T-helper 2 cell (primary cell): ENCODE measurements at places on chromosomes 4 and X.

DNA sequence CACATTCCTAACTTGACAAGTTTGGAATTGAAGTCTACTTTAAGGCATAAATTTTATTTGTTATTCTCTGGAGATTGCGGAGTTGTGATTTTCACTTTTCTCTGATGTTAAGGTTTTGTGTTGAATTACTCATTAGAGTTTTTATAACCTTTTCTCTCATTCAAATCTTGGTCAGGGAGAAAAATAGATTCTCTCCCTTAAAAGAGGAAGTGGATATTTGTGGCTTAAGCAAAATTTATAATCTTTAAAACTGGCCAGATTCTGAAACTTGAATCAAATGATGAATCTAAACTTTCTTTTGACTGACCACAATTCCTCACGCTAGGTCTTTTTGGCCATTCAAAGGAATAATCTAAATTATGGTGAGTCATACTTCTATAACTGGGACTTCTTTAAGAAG lies 361.4 kb downstream of the TEX13C start:
- no peak for DNase-seq

GRCh38 chrX:110216027-110216426 lies 101.9 kb downstream of the AMMECR1 start:
- DNase-seq: no peak

DNA sequence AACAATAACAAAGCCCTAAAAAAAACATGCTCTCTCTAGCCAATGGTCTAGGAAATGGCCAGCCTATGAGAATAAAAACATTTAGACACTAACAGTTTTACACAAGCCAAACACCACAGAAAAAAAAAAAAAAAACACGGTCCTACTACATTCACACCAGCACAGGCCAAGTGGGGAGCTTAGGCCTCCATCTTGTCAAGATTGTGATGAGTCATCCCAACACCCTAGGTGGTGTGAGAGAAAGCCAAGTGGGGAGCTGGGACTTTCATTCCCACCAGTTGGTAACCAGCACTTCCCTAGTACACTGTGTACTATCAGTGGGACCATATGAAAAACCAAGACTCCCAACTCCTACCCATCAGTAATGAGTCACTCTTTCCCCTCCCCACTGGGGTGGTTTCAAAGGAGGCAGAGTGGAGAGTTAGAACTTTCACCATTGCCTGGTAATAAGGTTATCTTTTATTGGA lies 95.6 kb downstream of the ADAMTS3 start:
- DNase-seq: no peak

DNA sequence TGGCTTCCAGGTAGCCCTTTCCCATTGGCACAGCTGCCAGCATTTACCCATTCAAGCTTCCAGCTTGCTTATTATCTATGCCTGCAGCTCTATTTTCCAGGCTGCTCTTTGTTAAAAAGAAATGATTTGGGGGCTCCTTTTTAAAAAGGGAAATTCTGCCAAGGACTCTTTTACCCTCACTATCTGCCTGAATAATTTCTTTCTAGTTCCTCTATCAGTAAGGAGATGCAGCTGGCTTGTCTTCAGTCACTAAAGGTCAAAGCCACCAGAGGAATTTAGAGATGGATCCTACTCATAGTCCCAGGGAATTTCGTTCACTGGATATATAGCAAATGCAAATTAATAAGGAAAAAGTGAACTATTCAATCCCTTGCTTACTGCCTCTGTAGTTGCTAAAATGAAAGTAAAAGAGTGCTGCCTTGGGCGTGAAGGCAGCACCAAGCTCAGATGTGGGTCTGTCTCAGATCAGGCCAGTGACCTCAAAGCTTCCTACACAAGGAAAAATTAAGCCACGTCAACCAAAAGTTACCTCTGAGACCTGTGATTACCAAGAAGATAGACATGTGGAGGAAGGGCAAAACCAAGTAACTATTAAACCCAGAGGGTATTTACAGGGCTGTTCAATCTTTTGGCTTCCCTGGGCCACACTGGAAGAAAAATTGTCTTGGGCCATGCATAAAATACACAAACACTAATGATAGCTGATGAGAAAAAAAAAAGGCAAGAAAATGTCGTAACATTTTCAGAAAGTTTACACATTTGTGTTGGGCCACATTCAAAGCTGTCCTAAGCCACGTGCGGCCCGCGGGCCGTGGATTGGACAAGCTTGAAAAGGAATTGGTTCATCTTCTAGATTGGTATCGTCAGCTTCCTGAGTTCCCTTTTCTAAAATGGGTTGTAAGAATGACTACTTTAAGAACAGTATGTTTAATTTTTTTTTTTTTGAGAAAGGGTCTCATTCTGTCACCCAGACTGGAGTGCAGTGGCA lies 5.3 kb downstream of the ARSF start:
- DNase-seq: no peak

DNA sequence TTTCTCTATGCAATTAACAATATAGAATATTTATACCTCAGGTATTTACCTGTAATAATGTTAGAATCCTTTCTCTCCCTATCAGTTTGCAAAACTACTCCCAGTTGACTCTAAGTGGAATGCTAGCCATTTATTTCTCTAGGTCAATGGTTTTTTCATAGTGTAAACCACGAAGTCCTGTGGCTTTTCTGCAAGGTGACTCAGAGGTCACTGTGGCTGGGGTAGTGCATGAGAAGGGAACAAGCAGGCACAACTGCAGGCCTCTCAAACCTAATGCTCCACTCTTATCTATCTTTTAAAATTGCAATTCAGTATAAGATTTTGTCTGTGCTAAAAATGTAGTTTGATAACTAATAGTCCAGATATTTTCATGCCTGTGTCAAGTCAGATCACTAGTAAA lies 159.4 kb downstream of the ANTXR2 start:
- no peak for DNase-seq

DNA sequence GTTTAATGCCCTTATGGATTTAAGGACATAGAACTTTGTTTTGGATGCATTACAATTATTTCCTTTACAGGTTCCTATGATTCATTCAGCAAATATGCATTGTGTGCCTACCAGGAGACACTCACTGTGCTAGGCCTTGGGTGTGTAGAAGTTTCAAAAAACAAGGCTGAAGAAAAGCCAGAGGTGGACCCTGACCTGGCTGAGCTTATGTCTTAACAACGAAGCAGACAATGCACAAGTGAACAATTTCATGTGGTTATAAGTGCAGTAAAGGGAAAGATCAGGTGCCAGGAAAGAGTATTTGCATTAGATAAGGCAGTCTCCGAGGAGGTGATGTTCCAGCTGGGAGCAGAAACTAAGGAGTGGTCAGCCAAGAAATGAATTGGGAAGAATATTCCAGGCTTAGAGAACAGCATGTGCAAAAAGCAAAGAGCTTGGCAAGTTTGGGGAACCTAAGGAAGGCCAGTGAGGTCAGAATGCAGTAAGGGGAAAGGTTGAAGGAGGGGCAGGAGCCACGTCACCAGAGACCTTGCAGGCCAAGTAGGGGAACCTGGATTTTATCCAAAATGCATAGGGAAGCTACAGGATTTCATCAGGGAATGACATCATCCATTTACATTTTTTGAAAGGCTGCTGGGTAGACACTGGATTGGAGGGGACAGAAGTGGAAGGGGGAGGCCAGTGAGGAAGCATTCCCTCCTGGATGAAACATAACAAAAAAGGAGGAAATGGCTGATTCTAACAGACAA lies 193.6 kb downstream of the SOWAHB start:
- no peak for DNase-seq

GRCh38 chr4:115944146-115944905 lies 830.9 kb upstream of the NDST4 start:
- no peak for DNase-seq

GRCh38 chrX:84218726-84219125 lies 30.7 kb upstream of the RPS6KA6 start:
- no peak for DNase-seq

DNA sequence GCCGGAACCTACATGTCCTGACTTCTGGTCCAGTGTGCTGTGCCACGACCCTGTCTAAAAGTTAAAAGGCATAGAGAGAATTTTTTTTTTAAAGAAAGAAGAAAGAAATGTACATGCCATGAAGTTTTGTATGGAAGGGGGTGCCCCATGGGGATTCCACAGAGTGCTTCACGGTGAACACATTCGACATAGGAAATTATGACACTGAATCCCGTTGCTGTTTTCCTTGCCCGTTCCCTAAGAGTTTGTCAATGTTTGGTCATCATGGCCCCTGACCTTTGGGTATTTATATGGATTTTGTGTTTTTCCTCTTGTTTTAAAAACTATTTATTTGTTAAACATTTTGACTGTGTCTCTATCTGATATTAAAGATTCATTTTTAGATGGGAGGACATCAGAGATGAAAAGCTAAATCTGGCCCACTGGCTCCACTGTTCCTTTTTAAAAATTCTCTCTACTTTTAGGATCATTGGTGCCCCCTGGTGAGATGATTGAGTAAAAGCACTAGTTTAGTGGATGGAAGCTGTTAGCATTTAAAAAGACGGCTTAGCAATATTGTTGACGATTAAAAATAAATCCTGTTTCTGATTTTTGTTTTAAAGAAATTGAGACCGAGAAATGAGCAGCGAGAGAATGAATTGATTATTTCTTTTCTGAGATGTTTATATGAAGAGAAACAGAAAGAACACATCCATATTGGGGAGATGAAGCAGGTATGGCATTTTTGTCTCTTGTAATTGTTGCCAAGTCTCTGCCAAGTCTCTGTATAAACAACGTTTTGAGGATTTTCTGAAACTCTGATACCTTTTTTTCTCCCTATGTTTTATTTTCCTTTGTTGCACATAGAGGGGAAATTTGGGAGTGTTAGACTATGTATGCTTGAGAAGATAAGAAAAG lies 75.0 kb downstream of the PTTG2 start:
- DNase-seq: no peak

DNA sequence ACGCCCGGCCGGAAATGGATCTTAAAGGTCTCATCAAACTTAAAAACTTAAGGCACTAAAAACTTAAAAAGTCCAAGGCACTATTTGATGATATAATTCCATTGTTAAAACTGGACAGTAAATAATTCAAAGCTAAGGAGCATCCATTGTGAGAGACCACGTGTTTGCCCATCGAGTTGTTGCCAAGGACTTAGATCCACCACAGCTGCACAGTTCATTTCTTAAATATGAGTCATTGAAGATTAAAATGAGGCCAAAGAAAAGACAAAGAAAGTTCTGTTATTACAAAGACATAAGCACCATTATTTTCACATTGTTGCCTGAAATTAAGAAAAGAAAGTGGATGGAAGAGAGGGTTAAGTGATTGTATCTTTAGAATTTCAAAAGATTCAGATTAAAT lies 411.5 kb upstream of the FTHL17 start:
- DNase-seq: no peak

DNA sequence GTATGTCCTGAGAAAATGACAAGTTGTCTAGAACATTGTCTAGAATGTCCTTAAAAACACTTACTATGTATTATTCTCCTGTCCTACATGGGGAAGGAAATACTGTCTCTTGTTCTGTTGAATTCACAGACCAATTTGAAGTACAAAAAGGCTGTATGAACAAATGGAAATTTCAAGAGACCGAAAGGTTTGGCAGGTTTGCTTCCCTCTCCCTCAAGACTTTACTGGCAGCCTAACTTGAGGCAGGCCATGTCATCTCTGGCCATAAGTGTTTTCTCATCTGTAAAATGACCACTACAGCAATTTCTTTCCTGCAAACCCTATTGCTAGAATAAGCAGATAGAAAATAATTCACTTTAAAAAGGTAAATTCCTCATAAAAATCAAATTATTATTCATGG lies 191.2 kb upstream of the BMP3 start:
- no peak for DNase-seq

- no peak for DNase-seq
Measured at GRCh38 chr4:185068837-185069236, 50.5 kb downstream of the HELT start.

DNA sequence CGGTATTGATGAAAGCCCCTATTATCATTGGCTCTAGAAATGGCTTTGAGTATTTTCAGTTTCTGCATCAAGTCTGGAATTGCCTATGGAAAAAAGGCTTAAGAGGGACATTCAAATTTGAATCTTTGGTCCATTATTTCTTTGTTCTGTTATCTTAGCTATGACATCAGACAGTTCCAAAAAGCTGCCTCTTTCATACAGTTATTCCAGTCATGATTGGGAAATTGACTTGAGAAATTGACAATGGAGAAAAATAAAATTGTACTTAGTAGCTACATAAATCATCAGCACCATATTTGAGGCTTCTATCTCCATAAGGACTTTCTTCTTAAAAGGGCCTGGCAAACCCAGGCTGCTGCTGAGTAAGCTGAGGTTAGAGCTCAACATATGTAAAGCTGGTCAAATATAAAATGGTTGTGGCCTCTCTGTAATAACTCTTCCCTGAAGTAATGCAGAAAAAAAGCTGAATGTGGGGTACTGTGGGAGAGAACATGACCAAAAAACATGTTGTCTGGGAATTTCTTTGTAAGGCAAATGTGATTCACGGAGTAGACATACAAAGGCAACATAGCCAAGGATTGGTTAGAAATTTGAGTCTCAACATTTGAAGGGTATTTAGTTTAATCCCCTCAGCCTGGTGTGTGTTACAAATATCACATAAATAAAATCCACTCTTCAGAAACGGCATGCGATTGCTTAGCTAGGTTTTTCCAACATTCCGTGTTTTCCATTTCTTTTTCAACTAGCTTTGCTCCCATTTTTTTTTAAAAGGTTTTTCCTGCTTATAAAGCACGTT lies 100.9 kb downstream of the LNX1 start:
- no peak for DNase-seq

DNA sequence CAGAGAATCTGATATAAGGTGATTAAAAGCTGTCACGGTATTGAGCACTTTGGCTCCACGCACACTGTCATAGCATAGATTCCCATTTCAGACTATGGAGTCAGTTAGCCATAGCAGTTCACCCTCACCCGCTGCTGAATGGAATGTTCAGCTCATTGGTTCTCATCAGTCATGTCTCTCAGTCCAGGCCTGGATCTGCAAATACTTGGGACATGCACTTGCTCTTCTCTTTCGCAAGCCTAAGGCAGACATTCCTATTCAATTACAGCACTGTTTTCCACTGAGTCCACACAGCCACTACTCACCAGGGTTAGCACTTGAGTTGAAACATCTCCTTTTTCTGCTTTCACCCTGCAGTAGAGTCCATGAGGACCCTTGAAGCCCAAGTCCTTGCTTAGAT lies 30.6 kb upstream of the SCML1 start:
- no peak for DNase-seq
